NCI-H774 (cell line): ENCODE measurements at places on chromosomes 12 and 14.

DNA sequence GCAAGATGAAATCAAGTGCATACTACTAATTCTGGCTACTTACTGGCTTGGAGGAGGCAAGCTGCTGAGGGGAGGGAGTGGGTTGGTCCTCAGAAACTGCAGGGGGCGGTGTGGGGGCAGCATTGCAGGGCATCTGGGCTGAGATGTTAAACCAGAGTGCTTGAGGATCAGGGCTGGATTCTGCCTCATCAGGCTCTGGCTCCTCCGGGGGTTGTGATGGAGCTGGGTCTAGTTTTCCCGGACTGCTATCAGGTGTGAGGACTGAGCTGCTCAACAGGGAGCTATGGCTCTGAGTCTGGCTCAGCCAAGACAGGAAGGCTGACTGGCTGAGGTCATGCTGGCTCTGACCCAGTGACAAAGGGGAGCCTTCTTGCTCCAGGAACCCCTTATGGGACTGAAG is 28.6 kb downstream of the BAZ2A start:
- no peak for DNase-seq

GRCh38 chr12:24920141-24920540 is 28.8 kb downstream of the BCAT1 start:
- DNase-seq = no peak

GRCh38 chr14:100114109-100114765 is 45.2 kb downstream of the DEGS2 start:
- DNase-seq = no peak

GRCh38 chr12:16524378-16524777 is 81.6 kb downstream of the LMO3 start:
- DNase-seq = no peak

DNA sequence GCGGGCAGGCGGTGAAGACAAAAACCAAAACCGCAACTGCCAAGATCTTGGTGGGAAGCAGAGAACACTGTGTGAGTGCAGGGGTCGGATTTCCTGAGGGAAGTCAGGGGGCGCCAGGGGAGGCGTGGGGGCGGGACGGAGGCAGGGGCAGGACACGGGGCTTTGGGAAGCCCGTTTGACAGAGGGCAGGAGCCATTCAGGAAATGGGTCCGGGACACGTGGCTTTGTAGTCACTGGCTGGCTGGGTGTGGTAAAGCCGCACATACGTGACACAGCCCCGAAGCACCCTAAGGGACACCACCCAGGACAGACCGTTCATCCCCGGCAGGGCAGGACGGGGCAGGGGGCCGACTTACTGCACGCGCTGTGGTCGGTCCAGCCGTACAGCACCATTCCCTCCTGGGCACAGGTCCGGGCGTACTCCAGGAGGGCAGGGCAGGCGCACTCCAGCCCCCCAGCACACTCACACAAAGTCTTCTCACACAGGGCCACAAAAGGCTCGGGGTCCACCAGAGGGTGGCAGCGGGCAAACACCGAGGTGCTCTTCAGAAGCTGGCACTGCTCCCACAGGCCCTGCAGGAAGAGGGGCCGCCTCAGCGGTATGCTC is 49.4 kb downstream of the VWF start:
- no peak for DNase-seq

GRCh38 chr14:104689109-104689880 is at the start of gene INF2:
Gene INF2 (plus strand): TSS chr14:104689618. CDS start chr14:104701366, 11,748 bp downstream.
- DNase-seq = peak; percentile 44

DNA sequence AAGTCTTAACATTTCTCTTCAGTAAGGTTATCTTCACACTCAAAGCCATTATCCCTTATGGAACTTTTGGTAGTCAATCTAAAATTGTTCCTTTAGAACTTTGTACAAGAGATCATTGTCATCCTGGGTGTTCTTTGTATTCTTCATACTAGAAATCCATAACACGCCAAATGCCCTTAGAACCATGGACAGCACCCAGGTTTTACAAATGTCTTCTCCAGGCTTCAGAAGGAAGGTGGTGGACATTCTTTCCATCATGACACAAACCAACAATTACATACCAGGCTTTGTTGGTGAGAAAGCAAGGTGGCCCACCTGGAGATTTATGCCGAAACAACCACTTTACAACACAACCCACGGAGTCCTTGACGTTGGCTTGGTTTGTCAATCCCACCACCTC is 365.6 kb upstream of the TBX3 start:
- no peak for DNase-seq
